ENCODE measurements at places on chromosomes 5 and 9.

DNA sequence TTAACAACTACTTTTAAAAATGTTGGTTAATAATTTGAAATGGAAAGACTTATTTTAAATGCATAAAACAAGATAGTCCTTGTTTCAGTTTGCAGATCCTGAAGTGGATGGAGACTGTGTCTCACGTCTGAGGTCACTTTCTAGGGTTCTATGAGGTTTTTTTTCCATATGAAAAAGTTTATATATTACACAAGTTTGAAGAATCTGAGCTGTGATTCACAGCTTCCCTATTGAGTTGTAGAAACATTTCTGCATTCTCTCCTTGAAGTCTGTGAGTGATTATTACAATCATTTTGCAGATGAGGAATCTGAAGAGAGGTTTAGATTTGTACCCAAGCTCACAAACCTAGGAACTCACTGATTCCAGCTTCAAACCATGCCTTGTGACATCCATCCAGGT, 442.5 kb upstream of the KLF4 start:
- DNase-seq: no peak

DNA sequence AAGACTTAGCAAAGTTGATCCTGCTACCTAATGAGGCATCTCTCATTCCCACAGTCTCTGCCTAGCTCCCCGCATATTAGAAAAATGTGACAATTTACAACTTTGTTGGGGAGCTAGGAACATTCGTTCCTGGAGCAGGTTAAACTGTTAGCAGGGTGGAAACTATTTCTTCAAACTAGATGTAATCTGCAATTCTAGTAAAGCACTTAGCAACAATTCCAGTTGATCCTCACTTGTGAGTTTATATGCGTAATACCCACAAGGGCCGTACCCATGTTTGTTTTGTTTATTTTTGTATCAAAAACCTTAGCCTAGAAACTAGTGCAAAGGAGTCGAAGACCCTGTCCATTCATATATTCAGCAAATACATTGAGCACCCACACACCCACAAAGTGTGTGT, 175.8 kb upstream of the DMAC1 start:
- no peak for DNase-seq

DNA sequence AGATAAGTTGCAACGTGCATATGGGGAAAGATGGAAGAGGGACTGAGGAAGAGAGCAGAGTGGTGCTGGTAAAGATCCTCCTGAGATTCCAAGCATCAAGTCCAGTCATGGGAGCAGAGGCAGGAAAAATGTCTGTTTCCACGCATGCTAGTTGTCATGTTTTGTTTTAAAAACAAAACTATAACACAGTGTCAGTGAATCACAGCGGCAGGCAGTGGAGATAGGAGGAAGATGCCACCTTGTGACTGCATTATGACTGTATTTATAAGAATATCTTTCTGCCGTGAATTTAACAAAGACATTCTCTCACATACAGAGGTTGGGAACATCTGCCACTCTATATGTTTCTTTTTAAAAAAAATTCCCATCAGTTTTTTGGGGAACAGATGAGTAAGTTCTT, 3.7 kb upstream of the SVEP1 start:
- no peak for DNase-seq

DNA sequence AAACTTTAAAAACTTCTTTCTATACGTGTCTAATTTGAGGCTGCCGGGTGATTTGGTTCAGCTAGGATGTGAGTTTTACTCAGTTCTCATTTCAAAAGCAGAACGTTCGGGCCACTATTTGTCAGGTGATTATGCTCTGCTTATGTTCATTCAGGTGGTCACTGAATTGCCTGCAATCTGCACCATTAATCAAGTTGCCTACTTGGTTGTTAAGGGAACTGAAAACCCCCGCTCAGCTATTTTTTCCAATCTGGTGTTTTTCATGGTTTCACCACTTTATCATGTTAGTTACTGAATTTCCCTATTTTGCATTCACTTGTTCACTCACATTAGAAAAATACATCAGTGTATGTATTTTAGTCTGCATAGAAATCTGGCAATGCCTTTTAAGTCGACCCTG, 523.0 kb downstream of the CSNK1G3 start:
- no peak for DNase-seq

GRCh38 chr5:162256711-162257110, 189.1 kb downstream of the GABRG2 start:
- no peak for DNase-seq

DNA sequence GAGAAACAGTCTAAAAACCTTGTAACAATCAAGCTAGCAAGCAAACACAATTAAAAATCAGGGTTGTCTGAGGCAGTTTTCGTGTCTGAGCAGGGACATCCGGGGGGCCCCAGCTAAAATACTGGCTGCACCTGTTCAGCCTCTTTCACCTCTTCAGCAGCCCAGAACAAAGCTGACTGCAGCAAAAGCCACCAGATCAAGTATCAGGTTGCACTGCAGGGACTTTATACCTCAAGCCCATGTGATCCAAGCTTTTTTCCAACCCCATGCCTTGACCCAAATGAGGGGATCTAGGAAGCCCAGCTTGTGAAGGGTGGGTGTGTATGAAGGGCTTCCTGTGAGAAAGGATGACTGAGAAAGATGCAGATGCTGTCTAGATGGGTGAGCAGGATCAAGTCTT, 133.4 kb downstream of the SEMA6A start:
- DNase-seq: no peak

GRCh38 chr9:125805057-125805456, 57.9 kb downstream of the PBX3 start:
- no peak for DNase-seq

- no peak for DNase-seq
Measured at GRCh38 chr5:76592692-76593091, 30.5 kb downstream of the F2RL2 start.

- no peak for DNase-seq
Measured at GRCh38 chr5:174556756-174557155, 167.6 kb upstream of the MSX2 start.

- no peak for DNase-seq
Measured at GRCh38 chr5:55250064-55250463, 16.7 kb upstream of the CCNO start.

GRCh38 chr5:71384706-71385105, 70.7 kb upstream of the BDP1 start:
- DNase-seq: no peak

- DNase-seq: no peak
Measured at GRCh38 chr5:146466521-146467349, 19.6 kb downstream of the TCERG1 start.

GRCh38 chr9:106019039-106019680, 324.8 kb downstream of the TMEM38B start:
- no peak for DNase-seq

GRCh38 chr9:4787876-4788275, 4.9 kb upstream of the RCL1 start:
- DNase-seq: no peak

GRCh38 chr5:181149806-181150733, 2.7 kb downstream of the OR2V2 start:
- no peak for DNase-seq

DNA sequence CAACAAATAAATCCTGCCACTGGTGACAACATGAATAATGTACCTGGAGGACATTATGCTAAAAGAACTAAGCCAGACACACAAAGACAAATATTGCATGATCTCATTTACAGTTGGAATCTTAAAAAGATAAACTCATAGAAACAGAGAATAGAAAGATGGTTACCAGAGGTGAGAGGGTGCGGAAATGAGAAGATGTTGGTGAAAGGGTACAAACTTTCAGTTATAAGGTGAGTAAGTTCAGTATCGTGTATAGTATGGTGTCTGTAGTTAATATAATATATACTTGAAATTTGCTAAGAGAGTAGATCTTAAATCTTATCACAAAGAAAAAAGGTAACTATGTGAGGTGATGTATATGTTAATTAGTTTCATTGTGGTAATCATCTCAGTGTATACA, 63.3 kb downstream of the PRRC1 start:
- no peak for DNase-seq

DNA sequence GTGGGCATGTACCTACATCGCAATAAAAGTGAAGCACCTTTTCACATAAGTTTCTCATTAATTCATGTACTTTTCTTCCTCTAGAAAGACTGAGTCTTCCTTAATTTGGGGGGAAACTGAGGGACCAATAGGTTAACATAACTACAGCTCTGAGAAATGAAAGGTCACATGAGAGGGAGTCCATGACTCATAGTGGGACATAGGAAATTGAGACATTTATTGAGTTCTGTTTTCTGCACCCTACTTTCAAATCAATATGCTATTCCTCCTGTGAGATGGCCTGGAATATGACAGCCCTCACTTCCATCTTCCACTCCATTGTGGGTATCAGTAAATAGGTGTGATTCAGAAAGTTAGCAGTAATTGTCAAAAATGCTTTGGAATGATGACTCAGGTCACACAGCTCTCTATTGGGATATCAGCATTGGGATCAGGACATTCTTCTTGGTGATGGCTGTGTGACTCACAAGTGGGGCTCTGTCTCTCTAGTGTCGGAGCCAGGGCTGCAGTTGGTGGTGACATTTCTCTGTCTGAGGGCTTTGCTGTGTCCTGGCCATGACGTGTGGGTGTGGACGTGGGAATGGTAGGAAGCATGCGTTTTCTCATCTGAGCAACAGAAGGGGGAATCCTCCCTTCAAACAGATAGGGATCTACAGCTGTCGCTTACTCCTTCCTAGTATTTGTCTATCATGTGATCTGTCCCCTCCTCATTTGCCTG, 125.0 kb downstream of the TRIO start:
- no peak for DNase-seq

- no peak for DNase-seq
Measured at GRCh38 chr9:135928731-135929655, 21.6 kb upstream of the CAMSAP1 start.

- no peak for DNase-seq
Measured at GRCh38 chr5:62708481-62709325, 130.1 kb downstream of the LRRC70 start.

GRCh38 chr5:58450018-58450417, 9.9 kb downstream of the PLK2 start:
- no peak for DNase-seq

DNA sequence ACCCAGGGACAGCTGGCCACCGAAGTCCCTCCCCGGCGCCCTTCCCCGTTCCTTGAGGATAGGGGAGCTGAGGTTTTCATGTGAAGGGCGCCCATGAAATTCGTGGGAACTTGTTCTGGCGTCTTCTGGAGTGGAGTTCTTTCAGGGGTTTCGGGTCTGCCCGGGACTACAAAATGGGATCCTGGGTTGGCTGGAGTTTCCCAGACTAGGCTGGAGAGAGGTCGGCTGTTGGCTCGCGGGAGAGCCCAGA, 3.6 kb upstream of the RGMB start:
- no peak for DNase-seq

- no peak for DNase-seq
Measured at GRCh38 chr5:72951671-72952468, 4.0 kb upstream of the FCHO2 start.

- peak; percentile 17 for DNase-seq
Measured at GRCh38 chr5:119355685-119356611, at the start of gene TNFAIP8. Gene TNFAIP8, plus strand, starts transcription at chr5:119356019. Its CDS starts 72 bp downstream, at chr5:119356091.

GRCh38 chr9:6247266-6247665, 31.7 kb downstream of the IL33 start:
- no peak for DNase-seq

DNA sequence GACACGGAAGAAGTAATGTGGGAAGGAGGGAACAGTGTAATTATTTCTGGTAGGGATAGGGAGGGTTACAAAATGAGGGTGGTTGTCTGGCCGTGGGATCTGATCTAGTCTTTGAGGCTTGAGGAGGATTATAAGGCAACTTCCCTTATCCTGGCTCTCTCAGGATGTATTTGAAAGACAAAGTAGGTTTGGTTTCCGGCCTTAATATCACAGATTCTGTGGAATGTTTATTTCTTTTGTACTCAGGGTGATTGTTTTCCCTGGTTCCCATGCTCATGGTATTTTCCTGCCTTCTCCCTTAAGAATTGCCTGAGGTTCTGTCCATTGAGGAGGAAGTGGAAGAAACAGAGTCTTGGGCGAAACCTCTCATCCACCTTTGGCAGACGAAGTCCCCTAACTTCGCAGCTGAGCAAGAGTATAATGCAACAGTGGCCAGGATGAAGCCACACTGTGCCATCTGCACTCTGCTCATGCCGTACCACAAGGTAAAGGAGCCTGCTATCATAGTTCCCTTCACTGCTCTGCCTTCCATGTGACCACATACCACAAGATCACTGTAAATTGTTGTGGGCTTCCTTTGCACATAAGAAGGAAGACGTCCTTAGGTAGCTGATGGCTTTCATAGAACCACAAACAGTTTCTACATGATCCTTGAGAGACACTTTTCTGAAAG, 253.8 kb downstream of the KDM4C start:
- DNase-seq: no peak
